ENCODE measurements at places on chromosomes 5 and 9.

GRCh38 chr5:41067714-41068568 lies 3.2 kb downstream of the MROH2B start:
- DNase-seq: no peak

DNA sequence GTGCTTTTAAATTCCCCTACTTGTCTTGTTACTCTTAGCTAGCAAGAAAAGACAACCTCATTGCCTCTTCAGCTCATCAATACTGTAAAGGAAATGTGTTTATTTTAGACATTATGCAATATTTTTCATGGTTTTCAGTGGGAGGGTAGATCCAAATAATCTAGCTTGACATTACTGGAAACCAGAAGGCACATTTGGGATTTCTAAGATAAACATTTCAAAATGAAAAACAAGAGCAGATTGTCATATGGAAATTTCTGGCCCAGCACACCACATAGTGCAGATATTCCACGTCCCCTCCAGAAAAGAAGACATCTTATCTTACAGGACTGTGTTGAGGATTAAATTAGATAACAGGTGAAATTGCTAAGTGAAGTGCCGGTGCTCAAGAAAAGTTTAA lies 296.9 kb downstream of the MSX2 start:
- DNase-seq: no peak

- DNase-seq: no peak
Measured at GRCh38 chr5:7754997-7755596, 95.8 kb downstream of the CFAP90 start.

DNA sequence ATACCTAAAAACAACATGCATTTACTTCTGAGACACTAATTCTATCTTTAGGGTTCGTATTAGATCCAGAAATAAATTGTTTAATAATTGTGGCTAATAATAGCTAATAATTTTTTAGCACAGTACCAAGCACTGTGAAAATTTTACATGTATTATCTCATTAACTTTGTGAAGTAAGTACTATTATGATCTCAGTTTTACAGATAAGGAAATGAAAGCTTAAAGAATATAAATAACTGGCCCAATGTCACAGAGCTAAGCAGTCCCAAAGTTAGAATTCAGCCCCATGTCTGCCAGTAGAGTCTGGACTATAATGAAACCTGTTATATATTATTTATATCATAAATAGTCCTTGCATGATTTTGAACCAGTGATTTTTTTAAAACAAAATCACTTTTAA lies 163.3 kb downstream of the NIPBL start:
- DNase-seq: no peak

DNA sequence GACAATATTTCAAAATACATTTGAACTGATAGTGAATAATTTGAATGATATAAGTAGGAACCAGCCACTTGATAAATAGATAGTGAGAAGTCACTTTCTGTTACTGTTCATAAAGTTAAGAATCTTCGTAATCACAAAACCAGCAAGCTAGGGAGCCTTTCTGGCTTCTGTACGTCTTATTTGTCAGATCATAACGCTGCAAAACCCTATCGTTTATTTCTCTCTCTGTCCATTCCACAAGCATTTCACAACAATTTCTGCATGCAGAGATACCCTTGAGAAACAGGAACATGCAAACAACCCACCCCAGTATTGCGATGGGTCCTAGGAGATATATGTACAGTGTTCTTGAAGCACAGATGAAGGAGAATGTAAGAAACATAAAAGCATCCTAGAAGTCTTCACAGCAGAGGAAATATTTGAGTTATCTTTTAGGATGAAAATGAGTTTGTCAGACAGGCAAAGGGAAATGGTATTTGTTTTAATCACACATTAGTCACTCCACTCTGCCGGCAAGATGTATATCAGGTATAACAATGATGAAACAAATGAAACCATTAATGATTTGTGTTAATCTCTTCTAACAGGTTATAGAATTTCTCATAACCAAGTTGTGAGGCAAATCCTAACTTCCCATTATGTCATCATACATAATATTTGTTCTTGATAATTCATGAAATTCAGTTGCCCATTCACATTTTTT lies 668.7 kb upstream of the FTMT start:
- no peak for DNase-seq

DNA sequence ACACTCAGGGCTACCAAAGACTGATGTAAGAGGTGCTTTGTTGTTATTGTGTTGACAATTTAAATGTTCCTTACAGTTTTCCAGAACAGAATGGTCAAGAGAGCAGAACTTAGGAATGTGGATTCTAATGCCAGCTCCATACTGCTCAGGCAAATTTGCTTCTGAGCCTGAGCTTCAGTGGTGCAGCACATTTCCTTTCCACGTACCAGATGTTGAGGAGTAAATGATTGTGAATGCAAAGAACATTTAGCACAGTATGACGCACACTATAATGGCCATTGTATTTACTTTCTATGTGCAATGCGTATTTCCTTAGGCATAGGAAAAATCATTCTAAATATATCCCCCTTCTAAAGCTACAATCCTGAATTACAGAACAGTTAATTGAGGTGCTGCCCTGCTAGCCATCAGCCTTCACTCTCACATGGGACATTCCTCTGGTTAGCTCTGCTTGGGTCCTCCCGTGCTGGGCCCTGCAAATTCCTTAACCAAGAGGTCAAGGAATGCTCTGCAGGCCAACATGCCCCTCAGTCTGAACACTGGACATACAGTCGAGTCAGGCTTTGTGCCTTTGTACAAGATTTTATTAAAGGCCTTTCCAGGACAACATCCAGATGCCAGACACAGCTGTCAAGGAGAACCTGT lies 21.1 kb upstream of the TMEM174 start:
- no peak for DNase-seq

GRCh38 chr5:16057277-16057676 lies 122.3 kb downstream of the MARCHF11 start:
- DNase-seq: no peak

DNA sequence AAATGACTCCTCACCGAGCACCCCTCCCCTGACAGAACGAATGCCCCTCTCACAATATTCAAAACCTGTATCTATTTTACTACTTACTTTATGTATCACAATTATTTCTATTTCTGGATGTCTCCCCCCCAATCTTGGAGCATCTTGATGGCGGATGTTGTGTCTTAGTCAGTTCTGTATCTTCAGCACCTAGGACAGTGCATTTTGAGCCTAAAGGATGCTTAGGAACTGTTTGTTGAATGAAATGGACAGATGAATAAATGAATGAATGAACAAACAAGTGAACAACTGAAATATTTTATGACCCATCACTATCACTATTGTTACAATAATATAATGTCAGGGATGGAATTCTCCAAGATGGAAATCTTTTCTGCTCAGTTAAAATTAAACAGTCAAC lies 295.7 kb downstream of the DNAH5 start:
- no peak for DNase-seq

GRCh38 chr5:135457424-135458071 lies 5.4 kb upstream of the TIFAB start:
- DNase-seq: no peak

GRCh38 chr9:105413525-105413924 lies 34.3 kb upstream of the FSD1L start:
- DNase-seq: no peak

DNA sequence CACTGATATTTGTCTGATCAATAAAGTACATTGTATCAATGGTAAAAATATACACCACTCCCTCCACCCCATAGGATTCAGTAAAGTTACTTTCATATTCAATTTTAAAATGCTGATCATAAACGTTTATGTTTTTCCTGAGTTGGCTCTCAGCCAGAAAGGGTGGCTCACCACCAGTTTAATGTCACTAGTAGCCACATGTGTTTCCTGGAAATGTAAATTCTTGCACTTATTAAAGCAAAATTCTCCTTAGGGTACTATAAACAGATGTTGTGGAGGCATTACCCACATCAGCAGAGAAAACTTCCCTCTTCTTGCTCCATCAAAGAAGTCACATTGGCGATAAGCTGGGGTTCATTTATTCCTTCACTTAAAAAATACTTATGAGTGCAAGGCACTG lies 210.3 kb downstream of the SREK1 start:
- no peak for DNase-seq

- DNase-seq: no peak
Measured at GRCh38 chr5:150302301-150303069, at the start of gene ARSI. TSS of gene ARSI (minus strand) at chr5:150302905. CDS start at chr5:150302373, 532 bp downstream.

DNA sequence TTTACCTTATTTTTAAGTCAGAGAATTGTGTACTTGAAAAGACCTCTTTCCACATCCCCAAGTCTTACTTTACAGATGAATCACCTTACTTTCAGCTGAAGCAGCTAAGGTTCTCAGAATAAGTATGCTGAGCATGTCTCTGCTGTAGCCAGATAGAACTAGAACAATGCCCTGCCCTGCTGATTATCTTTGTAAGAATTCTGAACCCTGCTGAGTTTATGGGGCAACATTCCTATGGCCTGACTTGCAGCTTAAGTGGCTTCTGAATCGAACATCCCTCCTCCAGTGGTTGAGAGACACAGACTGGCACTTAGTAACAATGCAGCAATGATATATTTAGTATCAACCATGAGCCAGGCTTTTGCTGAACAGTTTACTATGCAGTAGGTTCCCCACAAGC lies 592.0 kb upstream of the WWC1 start:
- DNase-seq: no peak

- no peak for DNase-seq
Measured at GRCh38 chr5:66129144-66129543, 15.0 kb upstream of the SREK1 start.

All from C1 segment of cervical spinal cord (tissue), 14 donors.